ENCODE measurements at places on chromosomes 11 and 22.

- no peak for DNase-seq
Measured at GRCh38 chr11:27642954-27643353, 57.3 kb downstream of the BDNF start.

- DNase-seq = no peak
Measured at GRCh38 chr11:22674470-22675439, 8.3 kb downstream of the GAS2 start.

DNA sequence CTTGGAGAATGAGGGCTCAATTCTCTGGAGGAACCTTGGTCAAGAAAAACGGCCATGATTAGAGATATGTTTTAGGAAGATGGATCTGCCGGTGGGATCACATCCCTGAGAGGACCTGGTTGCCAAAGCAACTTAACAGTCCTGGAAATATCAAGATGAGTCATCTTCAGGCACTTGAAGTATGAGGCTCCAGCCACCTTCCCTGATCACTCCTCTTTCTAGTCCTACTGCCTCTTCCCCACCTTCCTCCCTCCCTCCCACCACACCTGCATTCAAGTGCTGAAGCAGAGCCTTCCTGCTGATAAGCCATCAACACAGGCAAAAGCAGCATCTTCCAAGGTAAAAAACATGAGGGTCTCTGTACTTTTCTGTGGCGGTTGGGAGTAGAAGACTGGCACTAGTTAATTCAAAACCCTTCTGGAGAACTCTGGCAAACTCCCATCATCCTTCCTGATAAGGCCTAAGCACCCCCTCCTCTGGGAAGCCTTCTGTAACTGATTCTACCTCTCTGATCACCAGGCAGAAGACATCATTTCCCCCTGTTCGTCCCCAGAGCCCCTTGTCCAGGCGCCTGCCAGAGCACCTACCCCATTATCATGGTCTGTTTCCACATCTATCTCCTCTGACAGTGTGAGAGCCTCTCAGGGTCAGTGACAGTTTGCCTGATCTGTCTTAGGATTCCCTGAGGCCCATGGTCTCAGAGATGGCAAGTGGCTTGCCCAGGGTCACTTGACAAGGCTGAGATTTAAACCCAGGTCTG lies 79.8 kb downstream of the CLPB start:
- DNase-seq = no peak

DNA sequence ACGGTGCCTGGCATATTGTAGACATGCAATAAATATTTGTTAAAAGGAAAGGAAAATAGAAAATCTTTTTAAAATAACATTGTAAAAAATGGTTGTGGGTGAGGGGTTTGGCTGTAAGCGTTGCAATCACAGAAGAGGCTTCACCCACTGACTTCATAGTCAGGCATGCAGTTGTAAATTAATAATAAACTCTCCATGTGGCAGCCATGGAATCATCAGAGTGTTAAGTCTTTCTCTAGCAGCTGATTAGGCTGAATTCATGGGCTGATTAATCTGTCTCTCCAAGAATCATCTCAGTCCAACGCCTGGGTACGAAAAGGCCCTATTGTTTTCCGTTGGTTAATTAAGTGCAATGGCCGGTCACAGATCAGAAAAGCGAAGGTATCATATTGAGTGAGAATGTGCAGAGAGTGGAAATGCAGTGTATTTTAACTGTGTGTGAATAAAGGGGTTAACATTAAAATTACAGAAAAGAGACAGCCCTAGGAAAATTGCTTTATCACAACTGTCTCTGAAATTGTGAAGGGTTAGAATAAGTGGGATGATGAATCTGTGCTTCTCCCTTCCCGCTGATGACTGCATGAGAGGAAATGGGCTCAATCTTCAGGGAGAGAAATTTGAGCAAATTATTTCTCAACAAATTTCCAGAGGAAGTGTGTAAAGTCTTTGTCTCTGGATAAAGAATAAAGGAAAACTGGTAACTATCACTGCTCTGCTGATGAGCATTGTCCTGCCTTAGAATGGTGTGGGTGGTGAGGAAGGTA lies 269.0 kb downstream of the FAM76B start:
- no peak for DNase-seq
